PC-3 (cell line): ENCODE measurements at places on chromosomes 2 and 18. TPM values are rescaled to one million over a fixed set of nuclear protein-coding genes. Genes with fewer than 3 reads are reported as not detected.

The IL18RAP gene
- not detected in 2 replicates for total RNA-seq

The NCKAP5 gene
- total RNA-seq: 3.2 and 4.8 TPM in 2 replicates

The GATA6 gene
- total RNA-seq: 19.4 and 24.1 TPM in 2 replicates

- DNase-seq: no peak
These were observed 16.7 kb downstream of the TSN start for GRCh38 chr2:121771976-121772742.

The IL18R1 gene
- total RNA-seq: 1.2 and 3.6 TPM in 2 replicates

GRCh38 chr2:128492966-128493811 lies 174.5 kb upstream of the HS6ST1 start:
- DNase-seq: no peak

DNA sequence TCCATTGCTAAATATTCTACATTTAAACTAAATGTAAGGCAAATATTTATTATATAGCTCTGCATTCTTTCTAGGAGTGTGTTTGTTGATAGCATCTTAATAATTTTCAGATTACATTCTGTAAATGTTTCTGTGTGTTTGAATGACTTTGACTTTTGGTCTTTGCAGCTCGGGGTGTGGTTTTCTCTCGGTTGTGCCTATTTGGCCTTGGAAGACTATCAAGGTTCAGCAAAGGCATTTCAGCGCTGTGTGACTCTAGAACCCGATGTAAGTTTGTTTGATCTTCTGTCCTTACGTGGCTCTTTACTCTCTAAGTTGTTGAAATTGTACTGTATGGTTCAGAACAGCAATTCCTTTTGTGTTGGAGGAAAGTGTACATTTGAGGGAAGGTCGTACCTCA lies 149.9 kb downstream of the TTC27 start:
- DNase-seq: no peak

DNA sequence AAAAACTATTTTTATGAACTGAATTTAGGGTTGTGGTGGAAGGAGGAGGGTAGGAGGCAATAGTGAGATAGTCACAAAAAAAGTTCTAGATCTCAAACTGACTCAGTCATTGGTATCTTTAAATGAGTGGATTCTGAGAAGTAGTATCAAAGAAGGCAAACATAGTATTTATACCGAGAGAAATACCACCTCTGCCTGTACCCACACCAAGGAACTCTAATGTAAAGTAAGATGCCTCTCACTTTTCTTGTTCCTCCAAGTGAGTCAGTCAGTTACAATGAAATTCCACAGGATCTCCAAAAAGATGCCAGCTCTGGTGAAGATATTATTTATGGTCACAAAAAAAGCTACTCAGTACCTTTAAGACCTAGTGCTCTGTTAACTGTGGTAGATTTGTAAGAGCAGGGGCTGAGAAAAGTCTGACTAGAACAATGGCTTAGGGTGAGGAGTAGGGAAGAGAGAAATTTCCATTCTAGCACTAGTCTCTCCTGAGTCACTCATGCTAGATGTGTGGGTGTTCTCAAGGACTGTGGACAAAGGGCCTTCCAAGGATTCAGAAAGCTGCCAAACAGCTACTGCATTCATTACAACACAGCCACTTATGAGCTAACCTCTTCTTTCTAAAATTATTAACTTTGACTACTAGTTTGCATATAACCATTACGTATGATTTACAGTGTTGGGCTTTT lies 36.3 kb downstream of the YWHAQ start:
- peak; percentile 54 for DNase-seq

The MYO3B gene
- total RNA-seq: 0.46 and 1.1 TPM in 2 replicates

The SLC4A3 gene
- total RNA-seq: 11.6 and 14.3 TPM in 2 replicates

DNA sequence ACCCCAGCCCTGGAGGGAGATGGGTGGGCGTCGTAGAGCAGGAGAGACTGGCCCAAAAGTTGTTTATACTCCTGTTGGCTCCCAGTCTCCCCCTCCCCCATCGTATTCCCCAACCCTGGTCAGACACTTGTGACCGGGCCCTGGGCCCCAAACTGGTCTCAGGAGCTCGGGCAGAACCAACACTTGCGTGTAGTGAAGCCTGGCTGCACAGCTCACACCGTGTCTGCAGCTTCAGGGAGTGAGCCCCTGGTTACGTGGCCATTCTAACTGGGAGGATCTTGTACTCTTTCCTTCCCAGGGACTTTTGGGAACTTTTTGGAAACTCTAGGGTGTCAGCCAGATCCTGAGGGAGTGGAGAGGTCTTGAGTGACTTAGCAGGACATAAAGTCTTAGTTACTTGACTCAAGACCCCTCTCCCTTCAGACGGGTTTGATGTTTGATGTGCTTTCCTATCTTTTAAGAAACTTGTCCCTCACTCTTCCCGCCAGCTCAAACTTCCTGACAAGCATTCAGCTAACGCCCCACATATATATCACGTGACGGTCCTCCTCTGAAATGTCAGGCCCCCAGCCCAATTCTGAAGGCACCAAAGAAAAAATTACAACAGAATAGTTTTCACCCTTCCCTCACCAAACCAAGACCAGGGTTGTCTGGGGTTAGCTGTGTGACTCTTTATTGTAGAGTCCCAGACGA lies 2.3 kb downstream of the PKDCC start:
- no peak for DNase-seq

DNA sequence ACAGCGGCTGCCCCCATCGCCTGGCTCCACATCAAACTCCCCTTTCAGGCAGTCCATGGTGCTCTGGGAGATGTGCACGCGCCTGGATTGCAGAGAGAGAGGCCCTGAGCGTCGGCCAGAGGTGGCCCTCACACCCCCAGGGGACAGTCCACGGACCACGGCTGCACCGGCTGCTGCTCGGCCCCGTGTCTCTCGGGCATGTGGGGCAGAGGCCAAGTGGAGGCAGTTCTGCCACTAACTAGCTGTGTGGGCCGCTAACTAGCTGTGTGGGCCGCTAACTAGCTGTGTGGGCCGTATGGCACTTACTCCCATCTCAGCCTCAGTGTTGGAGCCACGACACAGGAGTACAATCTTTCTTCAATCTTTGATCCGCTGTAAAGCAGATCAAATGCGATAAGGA lies 45.3 kb downstream of the CENPO start:
- DNase-seq: no peak

DNA sequence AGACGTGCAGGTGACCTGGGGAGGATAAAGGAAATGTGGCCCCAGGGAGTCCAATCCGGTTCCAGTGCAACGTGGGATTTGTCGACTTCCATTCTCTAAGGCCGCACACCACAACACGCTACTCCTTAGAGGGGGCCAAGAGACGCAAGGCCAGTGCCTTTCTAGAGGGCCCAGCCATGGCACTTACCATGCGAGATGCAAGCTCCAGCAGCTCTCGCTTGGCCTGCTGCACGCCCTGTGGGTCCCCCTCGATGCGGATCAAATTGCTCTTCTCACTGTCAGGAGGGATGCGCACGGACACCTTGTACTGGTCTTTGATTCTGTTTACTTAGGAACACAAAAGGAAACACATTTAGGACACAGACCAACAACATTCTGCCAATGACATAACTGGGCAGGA lies 61.2 kb downstream of the ANO7 start:
- DNase-seq: no peak

DNA sequence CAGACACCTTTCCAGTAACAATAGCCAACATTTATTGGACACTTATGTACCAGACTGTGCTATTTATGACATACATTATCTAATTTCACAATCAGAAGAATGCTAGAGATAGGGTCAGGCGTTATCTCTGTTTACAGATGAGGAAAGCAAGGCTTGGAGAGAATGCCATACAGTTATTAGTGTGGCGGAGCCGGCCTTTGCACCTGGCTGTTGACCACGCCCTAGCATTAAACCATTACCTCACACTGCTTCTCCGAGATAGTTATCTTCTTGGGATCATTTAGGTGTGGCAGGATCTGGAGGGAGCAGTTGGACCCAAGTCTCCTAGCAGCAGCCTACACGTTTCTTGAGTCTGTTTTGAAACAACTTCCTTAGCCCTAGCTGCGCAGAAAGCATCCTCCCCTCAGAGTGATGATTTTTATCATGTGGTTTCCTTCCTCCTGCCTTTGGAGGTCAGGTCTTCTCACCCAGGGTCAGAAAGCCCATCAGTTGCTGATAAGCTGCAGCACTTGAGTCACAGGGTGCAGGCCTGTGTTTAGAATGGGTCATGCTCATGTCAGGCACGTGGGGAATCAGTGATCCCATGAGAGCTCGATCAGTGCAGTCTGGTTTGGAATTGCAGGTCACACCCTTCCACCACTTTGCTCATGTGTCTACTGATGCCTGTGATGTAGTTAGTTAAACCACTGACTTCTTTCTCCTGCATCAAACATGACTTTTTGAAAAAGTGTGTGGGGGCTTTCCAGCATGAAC lies 118.2 kb downstream of the SPTBN1 start:
- peak; percentile 32 for DNase-seq

The SERPINB2 gene
- 5.8 and 9.9 TPM in 2 replicates for total RNA-seq

- DNase-seq: no peak
These were observed 12.8 kb upstream of the GCG start for GRCh38 chr2:162164802-162165201.

DNA sequence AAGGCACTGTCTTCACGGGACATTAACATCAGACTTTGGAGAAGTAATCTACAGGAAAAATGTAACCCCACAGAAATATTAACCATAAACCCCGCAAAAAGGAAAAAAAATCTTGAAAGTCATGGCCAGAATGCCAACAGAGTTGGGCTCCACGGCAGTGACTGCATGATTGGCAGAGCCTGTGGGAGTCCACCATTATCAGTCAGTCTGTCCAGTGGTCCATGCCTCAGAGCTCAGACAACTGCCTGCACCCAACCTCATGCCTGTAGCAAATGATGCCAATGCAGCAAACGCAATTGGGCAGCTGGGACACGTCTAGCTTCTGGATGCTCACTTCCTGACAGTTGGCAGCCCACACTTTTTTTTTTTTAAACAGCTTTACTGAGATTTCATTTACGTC lies 5.1 kb upstream of the PPIG start:
- no peak for DNase-seq

DNA sequence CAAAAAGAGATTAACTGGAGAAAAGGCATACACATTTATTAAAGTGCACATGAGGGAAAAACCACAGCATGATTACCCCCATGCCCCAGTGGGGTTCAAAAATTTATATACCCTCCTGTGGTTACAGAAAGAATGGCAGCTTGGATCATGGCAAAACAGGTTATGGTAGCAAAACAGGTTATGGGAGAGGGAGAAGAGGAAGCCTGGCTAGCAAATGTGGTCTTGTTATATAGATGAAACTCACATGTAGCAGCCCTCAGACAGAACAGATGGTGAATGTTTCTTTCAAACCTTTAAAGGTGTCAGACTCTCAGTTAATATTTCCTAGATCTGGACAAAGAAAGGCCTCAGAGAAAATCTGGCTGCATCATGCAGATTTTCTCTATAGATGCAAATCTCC lies 178.2 kb upstream of the ZC3H15 start:
- DNase-seq: peak; percentile 19

- peak; percentile 55 for DNase-seq
These were observed 154.5 kb upstream of the LRRTM1 start for GRCh38 chr2:80459028-80459427.

DNA sequence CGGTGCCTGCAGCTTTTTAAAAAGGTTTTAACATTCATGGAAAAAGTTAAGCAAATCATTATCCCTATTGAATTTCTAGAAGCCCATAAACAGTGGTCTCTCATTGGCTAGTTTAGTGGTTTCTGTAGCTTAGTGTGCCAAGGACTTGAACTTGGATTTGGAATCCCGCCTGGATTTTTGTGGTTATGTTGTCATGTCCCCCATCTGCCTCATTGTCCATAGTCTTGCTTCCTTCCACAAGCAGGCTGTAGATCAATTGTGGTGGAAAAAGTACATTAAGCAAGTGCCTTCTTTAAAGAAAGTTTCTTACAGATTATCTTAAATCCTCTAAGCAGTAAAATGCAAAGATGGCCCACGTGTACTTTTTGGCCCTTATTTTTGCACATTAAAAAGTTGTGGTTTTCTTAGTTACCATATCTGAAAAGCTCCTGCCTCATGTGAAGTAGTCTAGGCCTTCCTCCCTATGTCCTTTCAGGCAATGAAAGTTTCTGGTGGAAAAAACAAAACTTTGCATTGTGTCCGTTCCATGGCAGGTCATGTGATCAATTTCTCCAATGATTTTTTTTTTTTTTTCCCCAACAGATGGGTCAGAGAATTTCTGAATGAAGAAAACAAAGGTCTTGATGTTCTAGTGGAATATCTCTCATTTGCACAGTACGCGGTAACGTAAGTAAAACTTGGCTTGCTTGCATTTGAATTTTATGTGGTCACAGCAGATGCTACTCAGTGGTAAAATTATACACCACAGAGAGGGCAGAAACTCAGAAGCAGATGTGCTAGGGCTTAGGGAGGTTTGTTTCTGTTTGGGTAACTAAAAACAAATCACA lies 158.9 kb downstream of the PRPF40A start:
- peak; percentile 72 for DNase-seq

GRCh38 chr2:74979844-74980243 lies 21.4 kb downstream of the POLE4 start:
- no peak for DNase-seq

DNA sequence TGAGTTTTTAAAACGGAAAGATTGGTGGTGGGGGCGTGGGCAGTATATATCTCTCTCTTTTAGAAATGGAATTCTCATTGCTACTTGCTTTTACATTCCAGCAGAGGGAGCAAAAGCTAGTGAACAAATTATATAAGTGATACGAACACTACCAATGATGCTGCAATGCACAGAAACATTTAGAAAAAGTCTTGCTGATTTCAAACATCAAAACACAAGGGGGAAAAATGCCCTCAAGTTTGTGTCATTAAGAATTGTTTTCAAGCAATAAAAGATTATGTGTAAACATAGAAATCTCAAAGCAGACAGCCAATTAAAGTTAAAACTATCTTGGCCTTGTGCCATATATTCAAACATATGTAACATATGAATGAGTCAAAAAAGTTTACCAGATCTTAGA lies 296.3 kb upstream of the KCNJ3 start:
- peak; percentile 41 for DNase-seq

DNA sequence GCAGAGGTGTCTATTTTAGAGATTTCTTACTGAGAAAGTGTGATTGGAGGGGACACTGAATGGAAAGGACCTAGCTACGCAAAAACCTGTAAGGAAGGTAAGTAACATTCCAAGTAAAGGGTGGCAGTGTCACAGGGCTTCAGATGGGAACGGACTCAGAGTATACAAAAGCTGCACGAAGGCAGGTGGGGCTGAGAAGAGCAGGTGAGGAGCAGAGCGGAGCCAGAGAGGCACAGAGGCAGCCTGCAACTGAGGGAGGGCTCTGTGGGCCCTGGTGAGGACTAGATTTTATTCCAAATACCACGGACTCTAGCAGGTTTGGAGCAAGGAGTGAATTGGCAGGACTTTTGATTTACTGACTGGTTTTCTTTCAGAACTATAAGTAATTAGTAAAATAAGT lies 331.3 kb upstream of the PKDCC start:
- DNase-seq: no peak

The CXCR1 gene
- total RNA-seq: not detected in 2 replicates

The HMSD gene
- total RNA-seq: 0.12 and 0.40 TPM in 2 replicates

The NEURL3 gene
- total RNA-seq: 0.18 and 0.40 TPM in 2 replicates

- no peak for DNase-seq
These were observed 686.3 kb upstream of the SETBP1 start for GRCh38 chr18:43994381-43994780.

DNA sequence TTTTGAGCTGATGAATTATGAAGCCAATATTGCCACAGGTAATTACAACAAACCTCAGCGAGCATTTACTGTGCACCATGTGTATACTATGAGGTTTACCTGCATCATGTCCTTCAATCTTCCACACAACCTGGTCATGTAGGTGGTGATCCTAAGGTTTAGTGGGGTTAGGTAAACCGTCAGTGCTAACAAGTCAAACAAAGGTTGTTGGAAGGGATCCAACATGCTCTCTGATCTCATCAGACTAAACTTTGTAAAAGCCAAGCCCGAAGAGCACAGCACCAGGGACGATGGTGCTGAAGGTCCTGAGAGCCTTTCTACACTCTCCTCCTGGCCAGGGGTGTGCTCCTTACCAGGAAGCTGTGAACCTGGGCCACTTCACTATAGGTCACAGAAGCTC lies 29.4 kb downstream of the SH3YL1 start:
- DNase-seq: no peak

GRCh38 chr2:168089200-168089599 lies 158.2 kb downstream of the STK39 start:
- DNase-seq: no peak
